ENCODE measurements at places on chromosomes 4 and X. TPM values are rescaled to one million over a fixed set of nuclear protein-coding genes. Genes with fewer than 3 reads are reported as not detected.

- DNase-seq = no peak
Observed at GRCh38 chr4:76301775-76302162, 4.8 kb upstream of the STBD1 start.

GRCh38 chr4:55396308-55397125, 760 bp downstream of the TMEM165 start:
- DNase-seq = peak; percentile 47

DNA sequence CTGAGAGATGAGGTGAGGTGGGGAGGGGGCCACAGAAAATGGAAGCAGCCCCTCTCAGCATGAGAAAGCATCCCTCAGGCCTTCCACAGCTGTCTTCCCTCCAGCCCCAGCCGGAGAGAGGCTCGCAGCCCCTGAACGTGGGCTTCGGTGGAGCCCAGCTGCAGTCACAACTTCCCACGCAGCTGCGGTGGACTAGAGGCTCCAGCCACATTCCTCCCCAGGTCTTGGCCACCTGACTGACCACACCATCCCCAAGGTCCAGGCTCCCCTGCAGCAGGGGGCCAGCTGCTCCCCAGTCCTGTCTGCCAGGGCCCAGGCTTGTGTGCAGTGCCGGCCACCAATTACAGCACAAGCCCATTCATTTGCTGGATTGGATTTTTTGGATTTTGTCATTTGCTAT, 212.3 kb upstream of the BCOR start:
- DNase-seq = no peak

- no peak for DNase-seq
Observed at GRCh38 chr4:168269896-168270295, 48.7 kb downstream of the DDX60 start.

DNA sequence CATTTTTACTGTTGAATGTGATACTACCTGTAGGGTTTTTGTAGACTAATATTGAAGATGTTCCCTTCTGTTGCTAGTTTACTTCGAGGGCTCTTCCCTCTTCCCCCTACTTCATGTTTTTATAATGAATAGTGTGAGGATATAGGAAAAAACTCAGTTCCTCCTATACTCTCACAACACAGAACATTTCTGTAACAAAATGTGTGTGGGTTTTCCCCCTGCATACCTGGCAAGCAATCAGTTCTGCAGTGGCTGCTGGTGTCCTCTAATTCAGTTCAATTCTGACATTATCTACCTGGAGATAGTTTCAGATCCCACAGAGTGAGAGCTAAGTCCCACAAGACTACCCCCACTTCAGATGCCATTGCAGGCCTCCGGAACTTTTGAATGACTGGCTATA, 107.9 kb downstream of the KDM6A start:
- DNase-seq = no peak

DNA sequence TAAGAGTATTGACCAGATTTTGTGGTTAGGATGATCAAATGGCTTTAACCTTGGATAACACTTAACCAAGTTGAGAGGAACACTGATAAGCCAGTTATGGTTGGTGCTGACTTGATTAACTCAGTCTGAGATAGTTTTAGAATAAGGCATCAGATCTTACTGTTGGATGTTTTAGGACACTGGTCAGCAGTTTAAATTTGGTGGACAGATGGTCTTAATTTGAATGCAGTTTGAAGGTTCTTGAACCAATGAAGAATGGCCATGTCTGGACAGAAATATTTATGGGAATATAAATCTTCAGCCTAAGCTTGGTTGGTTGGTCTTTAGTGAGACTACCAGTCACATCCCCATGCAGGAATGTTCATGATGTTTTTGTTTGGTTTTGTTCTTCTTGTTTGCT, 2.6 kb upstream of the GIMD1 start:
- DNase-seq = no peak

GRCh38 chr4:77956917-77957316, 94.3 kb downstream of the MRPL1 start:
- DNase-seq = no peak

- DNase-seq = no peak
Observed at GRCh38 chr4:129220254-129220653, 124.3 kb downstream of the C4orf33 start.

DNA sequence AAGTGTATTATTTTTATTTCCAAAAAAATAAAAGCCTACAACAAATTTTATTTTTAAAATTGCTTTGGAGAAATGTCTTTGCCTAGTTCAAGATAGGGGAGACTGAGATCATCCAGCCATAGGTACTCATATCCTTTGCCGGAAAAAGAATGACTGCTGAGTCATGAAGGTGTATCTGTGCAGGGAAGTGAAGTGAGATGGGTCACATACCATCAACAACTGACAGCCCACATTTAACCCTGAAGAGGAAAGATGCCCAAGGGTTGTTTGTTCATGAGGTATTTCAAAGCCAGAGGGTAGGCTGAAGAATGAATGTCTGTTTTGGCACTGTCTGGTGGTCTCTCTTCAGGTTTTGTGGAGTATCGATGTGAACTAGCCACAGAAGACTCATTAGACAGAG, 106.7 kb upstream of the TTC29 start:
- DNase-seq = no peak

- no peak for DNase-seq
Observed at GRCh38 chrX:153917869-153918268, 8.2 kb downstream of the ARHGAP4 start.

- peak; percentile 18 for DNase-seq
Observed at GRCh38 chr4:189202182-189202868, 738.3 kb upstream of the FRG1 start.

DNA sequence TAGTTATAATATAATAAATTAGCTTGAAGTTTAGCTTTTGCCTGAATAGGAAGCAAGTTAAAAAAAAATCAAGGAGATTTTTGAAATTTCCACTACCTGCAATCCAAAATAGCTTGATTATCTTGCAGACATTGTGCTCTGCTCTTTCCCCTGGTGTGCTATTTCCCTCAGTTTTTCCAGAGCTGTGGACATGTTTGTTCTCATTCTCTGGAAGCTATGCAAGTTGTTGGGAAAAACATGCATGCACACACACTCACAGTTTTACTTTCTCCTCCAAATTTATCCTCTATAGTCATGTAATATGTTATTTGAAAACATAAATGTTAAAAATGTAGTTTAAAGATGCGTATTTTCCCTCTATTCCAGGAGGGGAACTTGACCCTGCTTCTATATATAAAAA, 225.8 kb upstream of the ARSJ start:
- DNase-seq = no peak

The ADH1C gene
- polyA plus RNA-seq = 88.0 TPM

The MAGEE2 gene
- polyA plus RNA-seq = 0.47 TPM

The FAAH2 gene
- 13.5 TPM for polyA plus RNA-seq

The PNCK gene
- polyA plus RNA-seq = 7.0 TPM

The RPA4 gene
- 0.08 TPM for polyA plus RNA-seq

The MAGEA1 gene
- not detected for polyA plus RNA-seq

The OTOP1 gene
- polyA plus RNA-seq = not detected

Measured in right renal cortex interstitium (tissue), 3 donors.